ENCODE measurements at places on chromosomes 3 and 15.

DNA sequence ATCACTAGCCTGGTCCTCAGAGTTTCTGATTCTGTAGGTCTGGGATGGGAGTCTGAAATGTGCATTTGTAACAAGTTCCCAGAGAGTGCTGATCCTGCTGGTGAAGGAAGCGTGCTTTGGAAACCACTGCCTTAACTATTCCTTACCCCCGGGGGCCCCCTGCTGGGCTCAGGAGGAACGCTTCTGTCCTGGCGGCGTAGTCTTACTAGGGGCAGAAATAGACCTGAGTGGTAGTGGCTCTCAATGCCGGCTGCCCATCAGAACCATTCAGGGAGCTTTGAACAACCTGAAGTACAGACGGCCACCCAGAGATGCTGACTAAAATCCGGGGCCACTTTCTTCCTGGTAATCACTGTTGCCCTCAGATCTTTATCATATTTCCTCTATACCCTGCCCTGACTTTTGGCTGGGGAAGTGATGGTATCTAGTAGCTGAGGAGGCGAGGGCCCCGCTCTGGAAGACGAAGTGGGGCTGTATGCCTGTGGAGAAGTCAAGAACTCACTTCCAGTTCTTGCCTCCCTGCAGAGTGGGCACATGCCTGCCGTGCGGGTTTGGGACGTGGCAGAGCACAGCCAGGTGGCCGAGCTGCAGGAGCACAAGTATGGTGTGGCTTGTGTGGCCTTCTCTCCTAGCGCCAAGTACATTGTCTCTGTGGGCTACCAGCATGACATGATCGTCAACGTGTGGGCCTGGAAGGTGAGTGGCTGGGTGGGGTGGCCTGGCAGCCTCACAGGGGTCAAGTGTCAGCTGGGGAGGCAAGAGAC is 16.3 kb upstream of the JMJD7 start:
- DNase-seq: peak; percentile 14

DNA sequence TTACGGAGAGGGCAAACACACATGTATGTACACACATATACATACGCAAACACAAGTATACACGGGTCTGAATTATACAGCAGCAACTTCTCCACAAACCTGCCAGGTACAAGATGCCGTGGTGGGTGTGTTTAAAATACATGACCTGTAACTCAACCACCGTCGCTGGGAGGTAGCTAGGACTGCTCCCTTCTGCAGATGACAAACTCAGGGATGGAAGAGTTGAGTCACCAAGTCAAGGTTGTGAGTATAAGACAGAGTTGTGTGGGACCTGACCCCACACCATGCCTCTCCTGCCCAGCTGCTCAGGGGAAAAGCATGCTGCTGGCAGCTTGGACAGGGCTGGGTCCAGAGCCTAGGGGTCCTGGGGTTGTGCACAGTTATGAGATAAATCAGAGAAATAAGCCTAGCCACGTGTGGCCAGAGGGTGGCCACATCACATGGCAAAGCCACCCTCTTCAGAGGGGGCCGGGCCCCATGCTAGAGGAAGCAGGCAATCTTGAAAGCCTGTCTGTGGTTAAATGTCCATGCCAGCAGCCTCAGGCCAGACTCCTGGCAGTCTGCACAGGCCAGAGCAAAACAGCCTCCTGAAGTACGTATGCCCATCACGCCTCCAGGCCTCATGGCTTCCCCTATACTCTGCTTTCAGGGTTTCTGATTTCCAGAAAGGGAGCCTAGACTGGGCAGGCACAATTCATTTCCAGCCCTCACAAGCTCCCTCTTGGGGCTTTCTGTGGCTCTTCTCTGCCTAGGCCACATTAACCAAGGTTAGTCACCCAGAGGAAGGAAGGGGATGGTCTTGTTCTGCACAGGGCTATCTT is 107.7 kb upstream of the RPL32 start:
- DNase-seq: no peak

GRCh38 chr15:59722476-59722875 is 33.4 kb upstream of the BNIP2 start:
- no peak for DNase-seq

DNA sequence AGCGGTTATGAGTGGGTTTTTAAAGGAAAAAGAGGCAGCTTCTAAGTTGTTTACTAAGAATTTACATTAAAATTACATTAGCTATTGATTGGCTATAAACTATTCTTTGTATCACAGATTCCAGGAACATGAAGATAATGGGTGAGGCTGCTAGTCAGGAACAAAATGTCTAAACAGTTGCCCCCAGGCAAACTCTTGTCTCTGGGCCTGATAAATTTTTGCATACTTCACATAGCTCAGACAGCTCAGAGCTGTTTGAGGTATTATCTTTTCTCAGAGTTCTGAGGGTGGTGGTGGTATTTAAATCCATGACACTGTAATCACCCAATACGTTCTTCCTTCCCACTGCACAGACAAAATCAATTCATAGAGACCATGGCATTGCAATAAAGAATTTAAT is 2.1 kb upstream of the HACD2 start:
- DNase-seq: no peak

DNA sequence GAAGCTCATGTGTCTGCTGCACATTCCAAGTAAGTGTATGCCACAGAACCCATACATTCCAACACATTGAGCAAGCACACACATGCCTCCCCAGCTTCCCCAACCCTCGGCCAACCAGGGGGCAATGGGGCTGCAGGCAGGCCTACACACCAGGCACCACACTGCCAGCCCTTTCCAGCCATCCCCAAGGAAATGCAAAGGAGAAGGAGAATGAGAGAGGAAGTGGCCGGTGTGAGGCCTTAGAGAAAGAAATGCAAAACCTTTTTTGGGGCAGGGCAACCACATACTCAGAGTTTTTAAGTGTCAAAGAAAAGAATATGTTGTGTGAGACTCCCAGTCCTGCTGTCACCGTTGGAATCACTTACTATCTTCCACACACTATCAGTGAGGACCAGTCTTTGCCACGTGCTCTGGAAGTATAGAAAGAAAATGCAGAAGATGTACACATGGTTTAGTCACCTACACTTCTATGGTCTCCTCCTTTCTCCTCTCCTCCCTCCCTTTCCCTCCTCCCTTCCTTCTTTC is 11.1 kb downstream of the IGF2BP2 start:
- DNase-seq: no peak

- no peak for DNase-seq
These were observed 11.1 kb downstream of the REC114 start for GRCh38 chr15:73454096-73454495.

DNA sequence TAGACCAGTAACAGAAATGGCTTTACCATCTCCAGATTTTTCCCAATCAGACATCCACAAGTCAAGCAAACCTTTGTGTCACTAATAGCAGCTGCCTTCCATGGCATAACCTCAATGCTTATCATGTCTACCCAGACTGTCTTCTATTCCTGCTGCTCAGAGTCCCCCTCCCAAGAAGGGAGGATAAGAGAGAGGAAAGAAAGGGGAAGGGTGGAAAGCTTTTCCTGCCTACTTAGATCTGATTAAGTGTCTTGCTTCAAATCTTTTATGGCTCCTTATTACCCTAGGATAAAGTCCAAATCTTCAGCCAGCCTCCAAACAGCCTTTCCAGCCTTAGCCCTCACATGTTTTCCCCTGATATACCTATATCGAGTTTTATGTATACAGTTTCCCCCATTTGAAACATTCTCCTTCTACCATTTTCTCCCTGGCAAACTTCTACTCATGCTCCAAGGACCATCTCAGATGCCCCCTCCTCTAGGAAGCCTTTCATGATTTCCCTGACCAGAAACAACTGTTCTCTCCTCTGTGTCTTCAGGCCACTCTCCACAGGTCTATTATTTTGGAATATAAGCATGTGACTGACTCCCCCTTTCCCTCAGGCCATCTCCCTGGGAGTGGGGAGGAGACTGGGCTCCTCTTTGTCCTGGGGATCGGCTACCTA is 7.9 kb upstream of the SSUH2 start:
- DNase-seq: no peak

Data from NCI-H2227 treated with DMSO at 0.1 percent for 48 hours (cell line).